Spleen (tissue), 13 donors: ENCODE measurements at places on chromosomes 12 and 14. TPM values are rescaled to one million over a fixed set of nuclear protein-coding genes. Genes with fewer than 3 reads are reported as not detected.

CLMN gene
- 21.4 TPM for total RNA-seq

ARPC3 gene
- 358 TPM for total RNA-seq

KLRF1 gene
- total RNA-seq = 22.2 TPM

RIPK3 gene
- 26.4 TPM for total RNA-seq

OR6C1 gene
- not detected for total RNA-seq

SYNE3 gene
- total RNA-seq = 33.2 TPM

TEX22 gene
- 5.3 TPM for total RNA-seq
